ENCODE measurements at places on chromosomes 11 and 22. TPM values are rescaled to one million over a fixed set of nuclear protein-coding genes. Genes with fewer than 3 reads are reported as not detected.

The C1QTNF5 gene
- 27.1 TPM for polyA plus RNA-seq

- no peak for DNase-seq
Observed at GRCh38 chr11:21552911-21553310, 640.0 kb upstream of the ANO5 start.

GRCh38 chr11:35160902-35161597, 22.1 kb downstream of the CD44 start:
- no peak for DNase-seq

DNA sequence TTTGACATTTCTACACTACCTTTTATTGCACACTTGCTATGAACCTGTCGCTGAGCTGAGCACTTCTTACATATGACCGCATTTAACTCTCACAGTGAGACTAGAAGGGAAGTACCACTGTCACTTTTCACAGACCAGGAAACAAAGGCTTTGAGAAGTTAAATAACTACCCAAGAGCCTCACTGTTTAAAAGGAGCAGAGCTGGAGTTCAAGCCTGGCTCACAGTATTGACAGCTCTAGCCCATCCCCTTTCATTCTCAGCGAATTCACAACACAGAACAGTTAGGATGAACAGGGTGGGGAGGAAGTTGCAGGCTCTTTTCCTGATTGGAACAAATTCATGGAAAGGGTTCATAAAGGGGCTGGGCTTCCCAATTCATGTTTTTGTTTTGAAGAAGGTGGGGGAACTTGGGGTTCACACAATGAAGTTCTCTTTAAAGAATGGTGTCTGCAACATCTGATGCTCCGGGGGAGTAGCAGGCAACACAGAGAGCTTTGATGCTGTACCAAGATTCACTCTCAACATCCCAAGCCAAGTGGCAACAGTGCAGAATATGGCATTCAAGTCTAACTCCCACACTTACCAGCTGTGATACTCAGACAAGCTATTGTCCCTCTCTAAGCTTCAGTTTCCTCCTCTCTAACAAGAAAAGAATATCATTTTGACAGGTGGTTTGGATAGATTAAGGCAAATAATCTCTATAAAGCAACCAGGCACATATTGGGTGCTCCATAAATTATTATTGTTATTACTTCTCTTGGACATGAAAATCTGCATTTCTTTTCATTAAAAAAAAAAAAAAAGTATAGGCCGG, 17.2 kb downstream of the SCGB1A1 start:
- DNase-seq: no peak

DNA sequence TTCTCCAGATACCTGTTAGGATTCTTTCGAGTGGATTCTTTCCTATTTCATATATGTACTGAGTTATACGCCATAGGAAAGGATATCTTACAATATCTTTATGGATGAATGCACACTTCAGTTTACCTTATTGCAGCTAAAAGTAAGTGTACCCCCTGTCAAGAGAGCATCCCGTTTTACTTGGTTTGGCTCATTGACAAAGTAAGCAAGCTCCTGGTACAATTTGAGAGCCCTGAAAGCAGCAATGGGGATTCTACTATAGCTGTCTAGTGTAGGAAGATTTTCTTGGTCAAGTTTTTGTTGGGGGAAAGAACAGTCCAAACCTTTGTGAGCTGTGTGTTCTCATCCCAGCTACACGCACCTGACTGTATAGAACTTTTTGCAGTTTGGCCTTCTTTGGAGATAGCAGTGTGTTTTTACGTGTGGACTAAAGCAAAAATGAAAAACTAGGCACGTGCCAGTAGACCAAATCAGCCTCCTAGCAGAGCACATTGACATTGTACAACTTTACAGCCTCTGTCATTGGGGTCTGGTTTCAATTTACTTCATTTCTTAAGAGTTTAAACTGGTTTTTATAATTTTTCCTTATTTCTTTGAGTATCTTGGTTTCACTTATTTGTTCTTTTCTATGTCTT, 44.0 kb downstream of the PPP6R3 start:
- no peak for DNase-seq

GRCh38 chr11:37525336-37525735, 927.3 kb upstream of the RAG2 start:
- DNase-seq: no peak

The CD3G gene
- 0.02 TPM for polyA plus RNA-seq

The USP2 gene
- polyA plus RNA-seq: 57.1 TPM

- no peak for DNase-seq
Observed at GRCh38 chr11:92976681-92977080, 7.2 kb downstream of the MTNR1B start.

DNA sequence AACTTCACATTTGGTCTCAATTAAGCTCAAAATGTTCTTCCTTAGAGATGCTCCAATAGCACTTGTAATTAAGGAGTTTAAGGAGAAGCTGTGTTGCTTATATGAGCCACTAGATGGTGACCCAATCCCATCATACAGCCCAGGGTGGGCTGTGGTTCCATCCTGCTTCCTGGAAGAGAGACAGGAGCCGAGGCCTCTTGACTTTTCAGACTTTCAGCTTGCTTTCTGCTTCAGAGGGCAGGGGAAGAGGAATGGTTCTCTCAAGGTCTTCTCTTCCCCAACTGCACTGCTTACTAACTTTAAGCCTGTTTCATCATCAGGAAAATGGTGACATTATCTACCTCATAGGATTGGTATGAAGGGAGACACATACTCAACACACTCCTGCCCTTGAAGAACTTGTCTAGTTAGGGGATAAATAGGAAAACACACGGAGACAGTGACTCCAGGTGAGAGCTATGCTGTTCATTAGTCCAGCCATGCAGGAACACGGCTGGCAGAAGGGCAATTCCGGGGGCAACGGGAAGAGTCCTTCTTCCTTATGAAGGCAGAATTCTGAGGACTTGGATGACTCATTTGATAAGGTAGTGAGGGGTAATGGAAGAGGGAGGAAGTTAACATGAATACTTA, 20.1 kb downstream of the TMEM218 start:
- no peak for DNase-seq

DNA sequence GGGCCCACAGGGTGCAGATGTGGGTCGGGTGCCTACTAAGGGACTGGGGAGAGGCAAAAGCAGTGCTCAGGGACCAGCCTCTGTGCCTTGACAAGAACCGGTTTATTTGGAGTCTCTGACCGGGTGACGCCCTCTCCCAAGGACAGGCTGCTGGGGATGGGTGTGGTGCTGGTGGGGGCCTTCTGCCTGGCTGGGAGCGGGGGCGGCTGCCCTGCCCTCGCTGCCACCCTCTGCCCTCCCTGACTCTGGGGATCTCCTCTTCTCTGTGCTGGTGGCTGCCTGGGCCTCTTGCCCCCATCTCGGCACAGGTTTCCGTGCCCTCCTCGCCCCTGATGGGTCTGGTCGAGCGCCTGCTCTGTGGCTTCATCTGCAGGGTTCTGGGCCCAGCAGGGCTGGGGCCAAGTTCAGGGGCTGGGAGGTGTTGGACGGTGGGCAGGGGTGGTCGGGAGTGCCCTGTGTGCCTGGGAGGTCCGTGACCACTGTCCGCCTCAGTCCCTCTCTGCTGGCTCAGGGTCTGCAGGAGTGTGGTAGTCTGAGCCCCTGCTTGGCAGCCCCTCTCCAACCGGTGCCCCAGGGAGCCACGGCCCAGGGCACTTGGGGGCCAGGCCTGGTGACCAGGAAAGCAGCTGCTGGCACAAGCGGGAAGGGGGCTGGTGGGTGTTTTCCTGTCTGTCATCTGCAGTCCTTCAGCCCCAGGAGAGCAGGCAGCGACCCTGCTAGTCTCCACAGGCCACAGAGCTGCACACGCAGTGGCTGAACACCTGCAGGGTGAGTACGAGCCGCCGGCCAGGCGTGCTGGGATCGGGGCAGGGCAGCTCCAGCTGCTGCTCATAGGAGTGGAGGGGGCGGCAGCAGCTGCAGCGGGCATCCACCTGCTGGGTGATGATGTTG, 23.5 kb downstream of the MUC6 start:
- peak; percentile 42 for DNase-seq

The ST3GAL4 gene
- 57.5 TPM for polyA plus RNA-seq

DNA sequence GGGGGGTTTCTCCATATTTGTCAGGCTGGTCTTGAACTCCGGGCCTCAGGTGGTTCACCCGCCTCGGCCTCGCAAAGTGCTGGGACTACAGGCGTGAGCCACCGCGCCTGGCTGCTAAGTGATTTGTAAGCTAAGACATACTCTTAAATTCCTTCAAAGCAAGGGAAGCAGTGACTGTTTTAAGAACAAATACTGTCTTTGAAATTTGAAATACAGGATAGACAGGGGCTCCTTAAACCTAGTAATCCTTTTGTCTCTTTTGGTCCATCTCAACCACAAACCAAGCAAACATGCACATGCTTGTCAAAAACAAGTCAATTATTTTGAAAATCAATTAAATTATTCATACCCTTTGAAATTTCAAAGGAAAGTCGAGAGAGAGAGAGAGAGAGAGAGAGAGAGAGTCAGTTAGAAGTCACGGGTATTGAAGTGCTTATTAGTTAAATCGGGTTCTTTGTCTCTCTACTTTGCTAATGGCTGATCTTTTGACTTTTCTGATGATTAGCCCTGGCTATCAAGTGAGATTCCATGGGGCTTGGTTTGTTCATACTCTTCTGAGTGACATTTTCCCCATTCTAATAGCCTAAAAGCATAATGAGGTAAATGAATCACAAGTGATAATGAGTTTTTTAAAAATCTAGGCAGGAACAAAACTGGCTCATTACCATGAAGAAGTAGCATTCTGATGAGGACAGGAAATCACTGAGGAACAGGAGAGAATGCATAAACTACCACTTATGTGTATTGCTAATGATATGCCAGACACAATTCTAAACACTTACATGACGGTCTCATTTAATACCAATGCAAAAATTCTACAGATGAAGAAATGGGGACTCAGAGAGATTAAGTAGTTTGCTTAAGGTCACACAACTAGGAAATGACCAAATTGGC, 48.0 kb downstream of the MCHR1 start:
- no peak for DNase-seq

GRCh38 chr11:115408036-115408921, 95.9 kb downstream of the CADM1 start:
- DNase-seq: no peak

The ZNF215 gene
- polyA plus RNA-seq: 0.14 TPM

The TMEM121B gene
- polyA plus RNA-seq: 0.68 TPM

GRCh38 chr11:6415797-6416196, 3.1 kb downstream of the APBB1 start:
- DNase-seq: no peak

GRCh38 chr11:6377902-6378639, 12.2 kb upstream of the SMPD1 start:
- no peak for DNase-seq
